ENCODE measurements at places on chromosomes 13 and 19.
A peak's percentile ranks its signal among the peaks of the same experiment; 100 is the strongest.

- no peak overlapping the region for H3K27ac ChIP-seq
- no peaks in the 10 kb centered on the region for H3K36me3 ChIP-seq
- peaks cover 15% of the 10 kb centered on the region for H3K27me3 ChIP-seq
- no peaks in the 10 kb centered on the region for H3K4me1 ChIP-seq
- DNase-seq = no peak
Measured at GRCh38 chr19:33280351-33280921, 21.9 kb downstream of the CEBPA start.

DNA sequence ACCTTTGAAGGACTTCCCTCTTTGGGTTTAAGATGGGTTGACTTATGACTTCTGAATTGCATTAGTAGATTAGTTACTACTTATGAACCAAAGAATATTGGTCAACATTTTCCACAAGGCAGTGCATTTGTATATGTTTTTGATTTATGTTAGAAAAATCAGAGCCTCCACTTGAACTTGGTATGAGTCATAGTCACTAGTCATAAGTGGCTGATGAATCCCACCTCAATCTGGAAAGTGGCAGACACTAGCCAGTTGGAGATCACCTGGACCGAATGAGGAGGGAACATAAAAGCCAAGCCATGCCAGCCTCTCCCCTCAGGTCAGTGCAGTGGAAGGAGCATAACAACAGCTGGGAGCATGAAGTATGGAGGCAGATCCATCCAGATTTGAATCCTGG is 39.3 kb upstream of the SPART start:
- H3K27ac ChIP-seq = no peak overlapping the region
- H3K4me3 ChIP-seq = no peak overlapping the region
- H3K27me3 ChIP-seq = no peaks in the 10 kb centered on the region
- no peak for DNase-seq
- H3K4me1 ChIP-seq = no peaks in the 10 kb centered on the region

DNA sequence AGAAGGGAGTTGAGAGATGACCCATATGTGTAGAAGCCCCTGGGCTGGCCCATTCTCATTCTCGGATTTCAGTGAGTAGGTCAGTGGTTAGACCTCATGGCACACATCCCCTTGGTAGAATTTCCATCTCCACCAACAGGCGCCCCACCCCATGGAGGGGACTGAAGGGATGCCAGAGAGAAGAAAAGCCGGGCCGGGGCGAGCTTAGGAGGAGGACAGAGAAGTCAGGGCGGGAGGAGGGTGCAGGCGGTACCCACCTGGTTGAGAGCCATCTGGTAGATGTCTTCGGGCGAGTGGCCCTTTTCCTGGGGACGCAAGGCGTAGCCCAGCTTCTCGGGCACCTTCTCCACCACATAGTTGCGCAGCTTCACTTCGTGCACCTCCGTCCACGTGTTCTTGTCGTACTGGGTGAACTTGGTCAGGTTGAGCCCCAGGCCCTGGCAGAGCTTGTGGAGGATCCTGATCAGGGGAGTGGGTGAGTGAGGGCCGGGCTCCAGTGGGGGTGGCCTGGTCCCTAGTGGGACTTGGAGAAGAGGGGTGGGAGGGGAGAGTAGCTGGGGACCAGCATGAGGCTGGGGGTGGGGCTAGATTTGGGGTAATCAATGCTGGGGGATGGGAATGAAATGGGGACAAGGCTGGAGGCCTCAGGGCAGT is 2.5 kb downstream of the IL4I1 start:
- H3K27me3 ChIP-seq = no peaks in the 10 kb centered on the region
- H3K27ac ChIP-seq = no peak overlapping the region
- H3K4me1 ChIP-seq = peaks cover 11% of the 10 kb centered on the region
- H3K36me3 ChIP-seq = no peaks in the 10 kb centered on the region

DNA sequence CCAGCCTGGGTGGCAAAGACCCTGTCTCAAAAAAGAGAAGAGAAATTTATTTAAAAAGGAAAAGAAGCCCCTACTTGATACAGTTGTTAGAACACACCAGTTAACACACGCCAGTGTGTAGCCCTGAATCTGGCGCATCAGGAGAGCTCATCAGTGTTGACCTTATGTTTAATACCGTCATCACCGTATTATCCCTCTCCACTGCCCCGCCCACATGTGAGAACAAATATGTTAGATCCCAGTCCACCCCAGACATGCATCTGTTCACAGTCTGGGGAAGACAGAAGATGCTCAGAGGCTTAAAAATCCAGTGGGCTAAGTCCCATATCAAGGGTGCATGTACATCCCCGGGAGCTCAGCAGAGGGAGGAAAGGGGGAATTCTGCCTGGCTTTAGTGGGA is 155.2 kb downstream of the DPF1 start:
- no peak for DNase-seq
- H3K36me3 ChIP-seq = no peaks in the 10 kb centered on the region
- H3K27me3 ChIP-seq = no peaks in the 10 kb centered on the region

- no peak for DNase-seq
- H3K4me1 ChIP-seq = peaks cover 6% of the 10 kb centered on the region
- no peak overlapping the region for H3K4me3 ChIP-seq
- H3K27me3 ChIP-seq = no peaks in the 10 kb centered on the region
- H3K27ac ChIP-seq = no peak overlapping the region
- peaks cover 57% of the 10 kb centered on the region for H3K36me3 ChIP-seq
Measured at GRCh38 chr19:43610493-43610892, 1.4 kb upstream of the SRRM5 start.

DNA sequence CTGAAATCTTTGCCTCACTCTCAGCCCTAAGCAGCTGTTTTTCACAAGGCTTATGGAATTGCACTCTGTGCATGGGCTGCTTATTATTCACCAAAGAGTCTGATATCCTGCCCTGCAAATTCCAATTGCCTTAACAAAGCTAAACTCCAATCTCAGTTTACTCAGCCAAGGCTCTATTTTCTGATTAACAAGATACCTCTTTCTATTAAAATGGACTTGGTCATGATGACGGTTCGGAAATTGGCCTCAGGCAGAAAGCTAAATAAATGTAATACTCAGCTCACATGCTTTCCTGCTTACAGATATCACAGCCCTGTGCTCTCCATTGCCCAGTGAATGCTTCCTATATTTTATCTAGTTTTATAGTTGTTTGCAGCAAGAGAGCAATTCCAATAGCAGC is 1270.8 kb downstream of the PCDH9 start:
- no peak for DNase-seq
- H3K4me3 ChIP-seq = no peak overlapping the region
- no peak overlapping the region for H3K27ac ChIP-seq
- no peaks in the 10 kb centered on the region for H3K4me1 ChIP-seq
- no peaks in the 10 kb centered on the region for H3K36me3 ChIP-seq

DNA sequence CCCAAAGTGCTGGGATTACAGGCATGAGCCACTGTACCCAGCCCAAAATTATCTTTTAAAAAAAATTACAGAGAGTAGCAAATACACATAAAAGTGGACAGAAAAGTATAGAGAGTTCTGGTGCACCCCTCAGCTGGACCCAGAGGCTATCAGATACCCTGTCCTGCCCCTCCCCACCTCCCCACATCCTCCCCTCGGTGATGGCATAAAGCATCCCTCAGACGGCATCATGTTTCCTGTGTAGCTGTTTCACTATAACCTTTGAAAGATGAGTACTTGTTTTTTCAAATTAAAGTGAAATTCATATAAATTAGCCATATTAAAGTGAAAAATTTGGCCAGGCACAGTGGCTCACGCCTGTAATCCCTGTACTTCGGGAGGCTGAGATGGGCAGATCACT is 20.1 kb downstream of the SLC27A1 start:
- peaks cover 37% of the 10 kb centered on the region for H3K4me1 ChIP-seq
- no peaks in the 10 kb centered on the region for H3K27me3 ChIP-seq
- no peaks in the 10 kb centered on the region for H3K36me3 ChIP-seq

GRCh38 chr13:21884299-21884909 is 213.5 kb downstream of the FGF9 start:
- H3K36me3 ChIP-seq = no peaks in the 10 kb centered on the region
- H3K4me3 ChIP-seq = no peak overlapping the region
- no peaks in the 10 kb centered on the region for H3K4me1 ChIP-seq
- DNase-seq = no peak
- no peak overlapping the region for H3K27ac ChIP-seq

DNA sequence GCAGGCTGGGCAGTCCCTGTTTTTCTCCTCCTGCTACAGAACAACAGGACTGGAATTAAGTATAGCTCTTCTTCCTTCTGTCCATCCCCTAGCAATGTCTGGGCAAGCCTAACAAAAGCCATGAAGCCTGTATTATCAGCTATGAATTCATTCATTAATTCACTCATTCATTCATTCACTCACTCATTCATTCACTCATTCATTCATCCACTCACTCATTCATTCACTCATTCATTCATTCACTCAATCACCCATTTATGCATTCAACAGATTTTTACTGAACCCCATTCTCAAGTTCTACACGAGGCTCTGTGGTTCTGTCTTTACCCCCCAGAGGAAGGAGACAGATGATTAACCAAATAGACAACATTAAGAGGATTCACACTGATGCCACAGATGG is 69.9 kb downstream of the CACNA1A start:
- no peaks in the 10 kb centered on the region for H3K36me3 ChIP-seq
- no peak overlapping the region for H3K4me3 ChIP-seq
- no peaks in the 10 kb centered on the region for H3K4me1 ChIP-seq
- DNase-seq = no peak

DNA sequence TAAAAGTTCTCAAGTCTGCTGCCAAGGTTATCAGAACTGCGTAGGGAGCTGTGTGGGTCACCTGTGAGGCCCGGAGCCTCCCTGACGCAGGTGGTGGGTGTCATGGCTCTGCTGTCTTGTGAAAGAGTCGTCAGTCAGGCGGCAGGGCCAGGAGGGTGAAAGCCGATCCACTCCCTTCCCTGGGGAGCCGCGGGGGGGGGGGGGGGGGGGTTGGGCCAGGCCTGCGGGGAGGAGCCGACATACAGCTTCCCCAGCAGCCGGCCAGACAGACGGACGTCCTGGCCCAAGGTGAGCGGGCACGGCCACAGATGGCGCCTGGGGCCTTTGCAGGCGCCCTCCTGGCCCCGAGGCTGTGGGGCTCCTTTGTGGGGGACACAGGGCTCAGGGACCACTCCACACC is 12.4 kb downstream of the SBNO2 start:
- peaks cover 18% of the 10 kb centered on the region for H3K4me1 ChIP-seq
- no peaks in the 10 kb centered on the region for H3K36me3 ChIP-seq
- no peak overlapping the region for H3K4me3 ChIP-seq
- no peak for DNase-seq
- H3K27me3 ChIP-seq = no peaks in the 10 kb centered on the region

- H3K36me3 ChIP-seq = no peaks in the 10 kb centered on the region
- peaks cover 20% of the 10 kb centered on the region for H3K27me3 ChIP-seq
- DNase-seq = no peak
- H3K4me1 ChIP-seq = no peaks in the 10 kb centered on the region
- H3K4me3 ChIP-seq = no peak overlapping the region
Measured at GRCh38 chr19:15575406-15575805, 39.6 kb upstream of the CYP4F8 start.

GRCh38 chr13:39767791-39768517 is 112.5 kb downstream of the COG6 start:
- H3K4me3 ChIP-seq = no peak overlapping the region
- H3K4me1 ChIP-seq = peaks cover 9% of the 10 kb centered on the region
- no peaks in the 10 kb centered on the region for H3K27me3 ChIP-seq
- H3K27ac ChIP-seq = no peak overlapping the region
- DNase-seq = no peak

GRCh38 chr19:31114585-31114984 is 234.7 kb downstream of the TSHZ3 start:
- H3K4me1 ChIP-seq = peaks cover 5% of the 10 kb centered on the region
- DNase-seq = no peak
- H3K4me3 ChIP-seq = no peak overlapping the region
- H3K36me3 ChIP-seq = no peaks in the 10 kb centered on the region
- H3K27me3 ChIP-seq = peaks cover 28% of the 10 kb centered on the region

DNA sequence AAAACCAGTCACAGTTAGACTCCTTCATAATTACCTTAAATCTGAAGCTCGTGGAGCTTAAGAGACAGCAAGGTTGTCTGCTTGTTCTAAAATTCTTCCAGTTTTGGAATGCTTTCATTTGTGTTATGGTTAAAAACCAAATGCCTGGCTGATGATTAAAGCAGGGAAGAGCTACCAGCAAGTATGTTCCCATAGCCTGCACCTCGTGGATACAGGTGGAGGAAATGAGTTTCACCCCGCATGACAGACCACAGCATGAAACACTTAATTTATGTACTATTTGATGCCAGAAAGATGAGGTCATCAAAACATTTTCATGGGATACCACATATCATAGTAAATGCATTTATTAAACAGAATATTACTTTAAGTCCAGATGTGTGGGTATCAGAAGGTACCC is 416 bp upstream of the DOCK9 start:
- DNase-seq = no peak
- peak overlapping the region; percentile 62 for H3K4me3 ChIP-seq
- peaks cover 54% of the 10 kb centered on the region for H3K4me1 ChIP-seq
- no peaks in the 10 kb centered on the region for H3K27me3 ChIP-seq
- no peaks in the 10 kb centered on the region for H3K36me3 ChIP-seq
- H3K27ac ChIP-seq = peak overlapping the region; percentile 71

DNA sequence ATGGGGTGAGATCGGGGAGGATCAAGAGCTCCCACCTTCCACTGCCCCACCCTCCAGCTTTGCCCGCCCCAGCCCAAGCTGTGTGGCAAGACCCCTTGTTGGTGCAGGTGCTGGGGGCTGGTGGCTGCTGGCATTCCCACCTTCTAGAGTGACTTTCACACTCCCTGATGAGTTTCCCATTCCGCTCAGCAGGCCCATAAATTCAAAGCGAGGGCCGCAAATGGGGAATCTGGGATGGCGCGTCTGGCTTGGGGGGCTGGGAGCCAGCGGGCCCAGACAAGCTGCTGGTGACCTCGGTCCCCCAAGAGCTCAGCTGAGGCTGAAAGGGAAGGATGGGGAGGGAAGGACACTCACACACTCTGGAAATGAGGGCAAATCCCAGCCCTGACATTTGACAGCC is 110.3 kb downstream of the GADD45B start:
- no peak overlapping the region for H3K4me3 ChIP-seq
- H3K36me3 ChIP-seq = no peaks in the 10 kb centered on the region
- H3K27me3 ChIP-seq = no peaks in the 10 kb centered on the region
- no peak overlapping the region for H3K27ac ChIP-seq
- peaks cover 17% of the 10 kb centered on the region for H3K4me1 ChIP-seq
- DNase-seq = no peak

DNA sequence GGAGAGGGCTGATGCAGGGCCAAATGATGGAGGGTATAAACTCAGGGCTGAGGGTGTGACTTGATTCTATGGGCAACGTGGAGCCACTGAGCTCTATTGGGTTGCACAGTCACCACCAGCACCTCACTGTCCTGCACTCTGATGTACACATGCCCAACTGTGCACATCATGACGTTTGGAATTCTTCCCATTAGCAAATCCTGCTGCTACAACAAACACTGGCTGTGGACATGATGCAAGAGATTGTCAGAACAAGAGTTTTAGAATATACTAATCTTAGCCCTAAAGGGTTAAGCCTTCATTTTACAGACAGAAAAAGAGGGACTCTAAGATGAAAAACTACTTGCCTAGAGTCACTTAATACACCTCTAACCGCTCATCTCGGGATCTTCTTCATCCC is 2.4 kb upstream of the TTYH1 start:
- H3K36me3 ChIP-seq = no peaks in the 10 kb centered on the region
- H3K27me3 ChIP-seq = peaks cover 16% of the 10 kb centered on the region
- H3K4me3 ChIP-seq = no peak overlapping the region
- no peak for DNase-seq
- H3K27ac ChIP-seq = no peak overlapping the region
- H3K4me1 ChIP-seq = peaks cover 1% of the 10 kb centered on the region
